ENCODE measurements at places on chromosomes 16 and 17.

DNA sequence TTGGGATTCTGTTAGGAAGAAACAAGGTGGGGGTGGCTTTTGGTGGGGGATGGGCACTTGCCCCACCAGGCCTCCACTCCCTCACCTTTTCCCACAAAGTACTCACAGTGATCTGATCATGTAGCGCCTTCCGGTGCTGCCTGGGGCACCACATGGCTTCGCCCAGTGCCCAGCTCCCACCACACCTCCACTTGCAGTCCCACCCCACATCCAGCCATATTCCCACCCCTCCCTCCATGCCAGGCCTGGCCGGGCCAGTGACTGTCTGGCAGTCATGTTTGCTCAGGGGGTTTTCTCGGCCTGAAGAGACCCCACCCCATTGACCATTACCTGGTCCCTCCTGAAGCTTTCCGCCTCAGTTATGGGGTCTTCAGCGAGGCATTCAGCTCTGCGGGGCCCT is 201.5 kb downstream of the SPECC1 start:
- DNase-seq = no peak

DNA sequence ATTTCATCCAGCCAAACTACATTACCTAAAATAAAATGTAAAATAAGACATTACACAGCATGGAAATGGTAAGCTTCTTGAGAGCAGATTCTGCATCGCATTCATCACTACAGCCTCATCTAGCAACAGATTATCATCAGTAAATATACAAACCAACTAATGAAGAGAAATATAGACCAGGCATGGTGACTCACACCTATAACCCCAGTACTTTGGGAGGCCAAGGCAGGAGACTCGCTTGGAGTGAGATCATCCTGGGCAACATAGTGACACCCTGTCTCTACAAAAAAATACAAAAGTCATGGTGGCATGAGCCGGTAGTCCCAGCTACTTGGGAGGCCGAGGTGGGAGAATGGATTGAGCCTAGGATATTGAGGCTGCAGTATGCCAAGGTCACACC is 19.9 kb downstream of the NCBP3 start:
- DNase-seq = no peak

GRCh38 chr16:78509965-78510364 is 410.5 kb downstream of the WWOX start:
- no peak for DNase-seq

DNA sequence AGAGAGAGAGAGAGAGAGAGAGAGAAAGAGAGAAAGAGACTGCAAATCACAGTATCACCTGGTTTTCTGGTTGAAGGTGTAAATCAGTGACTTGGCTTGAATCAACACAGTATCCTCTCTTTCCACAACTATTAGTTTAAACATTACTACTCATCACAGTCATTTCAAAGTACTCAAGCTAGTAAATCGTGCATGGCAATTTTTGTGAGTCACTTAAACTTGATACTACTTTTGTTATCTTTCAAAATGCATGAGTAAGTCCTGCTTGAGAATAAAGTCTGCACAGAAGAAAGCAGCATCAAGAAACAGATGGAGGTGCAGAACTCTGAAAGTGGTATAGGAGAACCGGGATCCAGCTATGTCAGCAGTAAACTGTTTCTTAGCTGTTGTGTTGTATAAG is 535.4 kb downstream of the CDH8 start:
- no peak for DNase-seq

GRCh38 chr16:4404247-4404966 is 12.0 kb downstream of the CORO7 start:
- peak; percentile 48 for DNase-seq

DNA sequence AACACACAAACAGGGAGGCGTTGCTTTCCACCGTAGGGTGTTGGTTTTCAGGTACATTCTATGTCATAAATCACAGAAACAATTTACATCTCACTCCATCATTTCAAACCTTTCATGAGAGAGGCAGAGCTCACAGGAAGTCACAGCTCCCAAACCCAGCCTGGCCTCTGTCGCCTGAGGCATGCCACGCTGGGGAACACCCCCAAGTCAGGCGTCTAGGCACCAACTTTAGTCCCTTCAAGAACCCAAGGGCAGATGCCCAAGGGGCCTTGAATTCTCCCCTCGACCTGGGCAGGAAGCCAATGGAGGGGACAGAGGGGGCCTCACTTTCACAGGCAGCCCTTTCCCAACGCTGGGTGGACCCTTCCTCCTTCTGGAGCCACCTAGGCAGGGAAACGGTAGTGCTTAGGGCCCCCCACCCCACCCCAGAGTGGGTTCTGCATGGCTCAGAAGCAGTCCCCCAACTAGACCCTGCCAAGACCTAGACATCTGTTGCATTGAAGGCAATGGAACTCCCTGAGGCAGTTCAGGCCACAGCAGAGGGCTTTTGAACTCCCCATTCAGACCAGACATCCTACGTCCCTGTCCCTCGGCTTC is 10.6 kb downstream of the TBX4 start:
- no peak for DNase-seq

DNA sequence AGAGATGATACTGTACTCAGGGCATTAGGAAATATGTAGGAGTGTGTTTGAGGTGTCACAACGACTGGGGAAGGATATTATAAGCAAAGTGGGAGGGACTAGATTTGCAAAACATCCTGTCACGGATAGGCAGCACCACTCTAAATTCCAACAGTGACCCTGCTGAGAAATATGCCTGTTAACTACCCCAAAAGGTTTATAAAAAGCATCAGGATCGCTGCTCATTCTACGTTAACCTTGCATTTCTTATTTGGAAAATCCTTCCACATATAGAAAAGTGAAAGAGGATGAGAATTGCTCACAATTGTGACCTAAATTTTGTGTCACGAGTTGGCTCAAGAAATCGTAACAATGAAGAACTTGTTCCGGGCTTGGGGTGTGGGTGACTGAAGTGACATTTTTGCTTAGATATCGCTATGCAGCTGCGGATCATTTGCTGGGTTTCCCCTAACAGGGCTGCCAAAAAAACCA is 51.6 kb downstream of the N4BP1 start:
- DNase-seq = no peak

DNA sequence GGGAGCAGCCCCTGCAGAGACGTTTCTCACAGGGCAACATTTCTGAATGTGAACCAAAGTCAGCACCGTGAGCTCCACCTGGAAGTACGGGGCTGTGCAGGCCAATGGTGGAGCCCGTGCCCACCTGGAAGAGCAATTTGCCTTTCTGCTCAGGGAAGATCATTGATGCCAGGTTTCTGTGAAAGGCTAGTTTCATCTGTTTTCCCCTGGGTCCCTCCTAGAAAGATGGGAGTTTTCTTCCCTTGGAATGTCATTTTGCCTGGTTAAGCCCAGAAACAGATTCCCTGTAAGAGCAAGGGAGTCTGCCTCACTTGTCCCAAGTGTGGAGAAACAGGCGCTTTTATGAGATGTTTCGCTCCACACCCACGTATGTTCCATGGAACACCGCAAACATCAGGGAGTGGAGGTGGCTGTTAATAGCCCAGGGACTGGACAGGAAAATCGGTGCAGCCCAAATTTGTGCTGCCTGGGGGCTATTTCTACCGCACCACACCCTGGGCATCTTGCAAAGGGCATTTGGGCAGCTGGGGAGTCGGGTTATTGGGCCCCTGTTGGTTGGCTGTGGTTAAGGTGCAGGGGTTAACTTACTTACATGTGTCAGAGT is 2.6 kb downstream of the SLC6A4 start:
- DNase-seq = no peak

- DNase-seq = no peak
These were observed 5.6 kb upstream of the BPTF start for GRCh38 chr17:67819722-67820121.

- no peak for DNase-seq
These were observed 4.9 kb downstream of the MYH1 start for GRCh38 chr17:10513299-10514067.

DNA sequence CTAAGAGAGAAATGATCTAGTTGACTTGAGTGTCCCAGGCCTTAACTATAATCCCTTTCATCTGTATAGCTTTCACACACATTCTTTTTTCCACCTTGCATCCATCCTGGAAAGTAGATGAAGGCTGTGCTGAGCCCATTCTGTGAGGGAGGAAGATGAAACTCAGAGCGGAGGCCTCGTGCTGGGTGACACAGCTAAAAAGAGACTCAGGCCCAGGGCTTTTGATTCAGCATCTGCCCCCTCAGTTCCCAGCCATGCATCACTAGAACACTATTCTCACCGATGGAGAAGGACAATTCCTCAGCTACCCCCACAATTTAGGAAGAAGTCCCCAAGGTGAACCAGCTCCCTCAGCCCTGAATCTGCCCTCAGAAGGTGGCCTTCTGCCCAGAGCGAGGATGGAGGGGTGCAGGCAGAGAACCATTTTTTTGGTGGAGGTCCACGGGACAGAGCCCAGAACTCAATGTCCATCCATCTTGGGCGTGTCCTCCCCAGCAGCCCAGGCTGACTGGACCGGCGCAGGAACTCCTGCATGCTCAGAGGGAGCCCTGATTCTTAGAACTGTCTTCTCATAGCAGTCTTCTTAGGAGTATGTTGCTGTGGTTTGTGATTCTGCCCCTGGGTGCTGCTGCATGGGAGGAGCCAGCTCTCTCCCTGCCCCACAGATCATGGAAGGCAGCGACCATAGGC is 5.8 kb upstream of the MYCBPAP start:
- no peak for DNase-seq

DNA sequence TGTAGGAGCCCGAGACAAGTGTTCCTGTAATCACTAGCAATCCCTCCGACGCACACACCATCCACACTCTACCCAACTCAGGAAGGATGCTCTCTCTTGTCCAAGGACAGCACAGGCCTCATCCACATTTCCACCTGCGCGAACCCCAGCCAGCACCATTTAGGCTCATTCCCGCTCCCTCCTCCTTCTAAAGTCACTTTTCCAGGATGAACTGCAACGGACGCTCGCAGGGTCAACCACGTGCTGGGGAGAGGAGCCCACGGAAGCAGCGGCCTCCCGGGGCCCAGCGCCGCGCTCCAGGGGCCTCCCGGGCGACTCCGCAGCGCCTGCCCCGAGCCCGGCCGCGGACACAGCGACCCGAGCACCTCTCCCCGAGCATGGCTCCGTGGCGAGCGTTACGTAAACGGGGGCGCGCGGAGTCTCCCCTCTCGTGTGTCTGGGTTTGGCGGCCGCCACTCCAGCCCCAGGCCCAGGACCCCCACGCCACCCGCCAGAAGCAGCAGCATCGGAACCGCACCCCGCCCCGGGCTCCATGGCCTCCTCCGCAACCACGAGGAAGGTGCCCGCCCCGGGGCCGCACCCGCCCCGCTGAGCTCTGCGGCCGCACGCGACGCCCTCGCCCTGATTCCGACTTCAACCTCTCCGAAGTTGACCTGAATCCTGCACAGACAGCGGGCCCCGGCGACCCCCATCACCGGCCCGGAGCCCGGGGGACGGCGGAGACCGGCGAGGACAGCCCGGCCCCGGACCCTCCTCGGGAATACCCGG is 668 bp downstream of the USP36 start:
- peak; percentile 64 for DNase-seq

DNA sequence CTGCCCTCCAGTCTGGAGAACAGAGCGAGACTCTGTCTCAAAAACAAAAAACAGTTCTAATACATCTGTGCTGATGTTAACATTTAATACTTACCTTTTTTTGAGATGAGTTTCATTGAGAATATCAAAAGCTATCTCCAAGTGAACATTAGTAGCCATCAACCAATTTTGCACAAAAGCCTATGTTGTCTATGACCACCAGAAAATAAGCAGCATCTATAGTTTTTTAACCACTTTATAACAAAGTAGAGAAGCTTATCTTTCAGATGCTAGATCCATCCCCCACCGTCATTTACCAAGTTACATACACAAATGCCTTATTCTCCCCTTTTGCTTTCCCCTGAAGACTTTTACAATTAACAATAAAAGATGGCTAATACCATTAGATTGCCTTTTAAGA is 4.1 kb downstream of the SRSF1 start:
- no peak for DNase-seq

DNA sequence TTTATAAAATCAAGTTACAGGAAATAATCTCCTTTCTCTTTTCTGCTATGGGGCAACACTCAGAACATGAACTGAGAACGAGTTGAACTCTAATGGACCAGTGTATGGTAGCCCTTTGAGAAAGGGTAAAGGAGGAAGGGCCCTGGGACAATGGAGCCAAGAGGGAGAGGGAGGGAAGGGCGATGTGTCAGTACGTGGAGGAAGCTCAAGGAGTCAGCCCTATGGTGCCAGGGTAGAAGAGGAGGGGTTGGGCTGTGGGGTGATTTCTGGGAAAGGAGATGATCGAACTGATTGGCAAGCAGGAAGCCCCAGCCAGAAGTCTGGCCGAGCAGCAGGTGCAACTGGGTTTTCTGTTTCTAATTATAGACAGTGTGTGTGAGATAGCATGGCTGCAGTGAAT is 4.3 kb upstream of the WIPI1 start:
- DNase-seq = no peak

DNA sequence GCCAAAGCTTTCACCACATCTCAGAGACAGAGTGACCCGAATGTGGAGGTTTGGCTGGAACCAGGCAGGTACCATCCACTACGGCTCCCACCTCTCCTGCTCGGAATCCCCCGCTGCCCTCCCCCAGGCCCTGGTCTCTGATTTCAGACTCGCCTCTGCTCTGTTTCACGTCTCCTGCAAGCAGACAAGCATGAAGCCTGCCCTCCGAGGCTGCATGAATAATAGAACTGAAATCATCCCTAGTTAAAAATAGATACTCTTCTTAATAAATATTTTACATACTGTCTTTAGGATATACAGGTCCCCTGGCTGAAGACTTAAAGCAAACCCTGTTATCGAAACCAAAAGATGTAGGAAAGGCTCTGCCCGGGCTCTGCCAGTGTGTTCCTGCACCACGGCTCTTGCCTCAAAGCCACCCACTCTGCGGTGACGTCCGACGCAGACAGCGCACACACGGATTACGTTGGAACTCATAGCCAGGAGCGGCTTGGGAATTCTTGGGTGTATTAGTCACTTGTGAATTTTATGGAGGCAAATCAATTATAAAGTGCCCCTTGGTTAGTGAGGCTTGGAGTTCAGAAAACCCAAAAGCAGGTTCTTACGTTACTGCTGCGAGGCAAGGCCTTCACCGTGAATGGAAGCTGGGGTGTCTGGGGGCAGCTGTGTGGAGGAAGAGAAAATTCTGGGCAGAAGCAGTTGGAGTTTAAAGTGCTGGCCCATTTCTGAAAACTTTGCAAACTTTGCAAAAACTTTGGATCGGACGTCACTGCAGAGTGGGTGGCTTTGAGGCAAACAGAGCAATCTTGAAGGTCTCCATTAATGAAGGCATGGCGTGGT is 25.6 kb upstream of the NPTX1 start:
- DNase-seq = no peak

DNA sequence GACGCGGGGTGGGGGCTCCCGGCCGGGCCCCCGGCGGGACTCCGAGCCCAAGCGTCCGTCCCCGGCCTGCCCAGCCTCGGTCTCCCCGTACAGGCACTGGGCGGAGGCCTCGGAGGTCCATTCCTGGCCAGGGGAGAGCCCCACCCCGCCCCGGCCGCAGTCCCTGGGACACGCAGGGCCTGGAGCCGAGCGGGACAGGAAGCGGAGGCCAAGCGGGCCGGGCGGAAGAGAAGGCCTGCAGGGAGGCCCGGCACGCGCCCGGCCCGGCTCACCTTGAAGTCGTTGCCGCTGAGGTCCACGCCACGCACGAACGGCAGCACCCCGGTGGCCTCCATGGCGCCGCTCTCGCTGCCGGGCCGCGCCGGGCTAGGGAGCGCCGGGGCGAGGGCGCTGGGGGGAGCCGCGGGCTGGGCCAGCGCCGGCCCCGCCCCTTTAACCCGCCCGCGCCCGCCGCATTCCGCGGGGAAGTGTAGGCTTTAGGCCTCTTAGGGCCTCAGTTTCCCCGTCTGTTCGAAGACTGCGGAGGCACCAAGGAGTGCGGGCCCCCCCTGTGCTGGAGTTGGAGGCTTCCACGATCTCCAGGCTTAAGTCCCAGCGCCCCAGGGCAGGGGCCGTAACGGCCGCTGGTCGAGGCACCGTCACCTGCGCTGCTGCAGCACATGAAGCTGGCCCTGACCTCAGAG is at the start of gene FLII:
FLII (minus strand) TSS at position 383 of the 683 bp plus-strand sequence; CDS start at position 335, 48 bp downstream.
- peak; percentile 67 for DNase-seq

Data from liver (tissue), 10 donors.